Activated CD4-positive, alpha-beta memory T cell treated with anti-CD3 and anti-CD28 coated beads, Interleukin-2, amount 10 ng/mL, durations not matched to agents 7 days and 5 days (primary cell): ENCODE measurements at places on chromosomes 2 and 18. TPM values are rescaled to one million over a fixed set of nuclear protein-coding genes. Genes with fewer than 3 reads are reported as not detected.

HOXD4 gene
- not detected for total RNA-seq

SLC4A3 gene
- total RNA-seq: not detected

PAX3 gene
- total RNA-seq: not detected

SKOR2 gene
- not detected for total RNA-seq

DAPL1 gene
- total RNA-seq: not detected

SLC30A3 gene
- 0.45 TPM for total RNA-seq

DLGAP1 gene
- 0.53 TPM for total RNA-seq

TRIM54 gene
- total RNA-seq: 0.13 TPM

LIMS4 gene
- 3.3 TPM for total RNA-seq

PRSS56 gene
- total RNA-seq: not detected

TEX51 gene
- total RNA-seq: not detected

SMARCAL1 gene
- total RNA-seq: 23.6 TPM

SCN9A gene
- total RNA-seq: 0.15 TPM

NPHP1 gene
- 0.13 TPM for total RNA-seq

ZBTB14 gene
- total RNA-seq: 26.3 TPM

EVX2 gene
- total RNA-seq: not detected

ARID5A gene
- total RNA-seq: 80.0 TPM

POMC gene
- total RNA-seq: 2.7 TPM

MAP3K20 gene
- 13.7 TPM for total RNA-seq

FAM237A gene
- total RNA-seq: not detected
